Stimulated activated naive B cell treated with anti-CD40 and anti-IgM and Interleukin-4, amounts not matched to agents 10 μg/mL and 1 μg/mL and 100 μg/mL, for 72 hours (primary cell): ENCODE measurements at places on chromosomes 4 and X.

GRCh38 chr4:104416725-104417356 lies 77.9 kb downstream of the CXXC4 start:
- H3K27me3 ChIP-seq, result no peaks in the 10 kb centered on the region
- DNase-seq, result no peak
- H3K4me1 ChIP-seq, result no peaks in the 10 kb centered on the region
- no peak overlapping the region for H3K27ac ChIP-seq
- H3K4me3 ChIP-seq, result no peak overlapping the region

DNA sequence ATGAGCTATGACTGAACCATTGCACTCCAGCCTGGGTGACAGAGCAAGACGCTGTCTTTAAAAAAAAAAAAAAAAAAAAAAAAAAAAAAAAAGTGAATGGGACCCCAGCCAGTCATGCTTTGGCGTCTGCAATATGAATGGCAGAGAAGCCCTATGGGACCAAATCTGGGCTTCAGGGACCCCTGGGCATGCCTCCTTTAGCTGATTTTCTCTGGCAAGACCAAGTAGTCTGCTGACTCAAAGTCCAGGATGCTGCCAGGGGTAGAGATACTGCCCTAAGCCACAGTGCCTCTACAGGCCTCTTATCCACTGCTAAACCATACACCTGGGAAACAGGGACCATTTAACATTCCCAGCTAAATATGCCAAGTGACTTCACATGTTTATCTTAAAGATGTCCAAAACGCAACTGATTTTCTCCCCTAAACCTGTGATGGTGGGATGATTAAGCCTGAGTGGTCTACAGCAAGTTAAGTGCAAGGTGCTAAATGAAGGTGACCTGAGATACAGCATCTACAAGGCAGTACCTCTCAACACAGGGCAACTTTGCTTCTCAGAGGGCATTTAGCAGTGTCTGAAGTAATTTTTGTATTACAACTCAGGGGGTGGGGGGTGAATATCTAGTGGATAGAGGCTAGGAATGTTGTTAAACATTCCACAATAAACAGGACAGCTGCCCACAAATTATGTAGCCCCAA lies 5.8 kb downstream of the RPS4X start:
- peaks cover 27% of the 10 kb centered on the region for H3K36me3 ChIP-seq
- H3K4me3 ChIP-seq, result no peak overlapping the region
- no peak overlapping the region for H3K27ac ChIP-seq
- H3K27me3 ChIP-seq, result no peaks in the 10 kb centered on the region
- no peak for DNase-seq

GRCh38 chr4:154617820-154618317 lies 5.4 kb upstream of the FGG start:
- no peak for DNase-seq
- no peaks in the 10 kb centered on the region for H3K36me3 ChIP-seq
- H3K27me3 ChIP-seq, result no peaks in the 10 kb centered on the region
- H3K4me1 ChIP-seq, result peaks cover 10% of the 10 kb centered on the region
- H3K4me3 ChIP-seq, result no peak overlapping the region

- no peaks in the 10 kb centered on the region for H3K36me3 ChIP-seq
- no peak for DNase-seq
- no peak overlapping the region for H3K4me3 ChIP-seq
- H3K27me3 ChIP-seq, result no peaks in the 10 kb centered on the region
- H3K27ac ChIP-seq, result no peak overlapping the region
Measured at GRCh38 chrX:114717921-114718320, 134.0 kb downstream of the HTR2C start.

GRCh38 chr4:167000141-167000852 lies 234.0 kb downstream of the SPOCK3 start:
- no peaks in the 10 kb centered on the region for H3K36me3 ChIP-seq
- no peaks in the 10 kb centered on the region for H3K4me1 ChIP-seq
- DNase-seq, result no peak
- H3K27ac ChIP-seq, result no peak overlapping the region
- H3K27me3 ChIP-seq, result no peaks in the 10 kb centered on the region
- H3K4me3 ChIP-seq, result no peak overlapping the region

DNA sequence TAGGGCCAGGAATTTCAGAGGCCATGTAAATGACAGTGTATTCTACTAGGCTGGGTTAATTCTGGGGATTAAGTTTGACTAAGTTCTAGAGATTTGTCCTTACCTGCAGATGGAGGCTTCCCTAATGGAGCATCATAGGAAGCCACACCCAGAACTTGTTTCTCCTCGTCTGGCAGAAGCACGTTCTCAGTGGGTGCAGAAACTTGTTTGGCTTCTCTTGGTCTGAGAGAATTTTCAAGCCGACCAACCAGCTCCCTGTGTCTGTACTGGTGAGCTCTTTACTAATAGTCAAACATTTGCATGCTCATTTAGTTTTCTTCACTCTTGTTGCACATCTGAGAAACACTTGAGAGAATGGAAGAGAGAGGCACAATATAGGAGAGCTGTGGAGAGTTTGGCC lies 907 bp upstream of the ATP10D start:
- no peak for DNase-seq
- H3K4me1 ChIP-seq, result peaks cover 36% of the 10 kb centered on the region
- H3K4me3 ChIP-seq, result peak overlapping the region; percentile 65

DNA sequence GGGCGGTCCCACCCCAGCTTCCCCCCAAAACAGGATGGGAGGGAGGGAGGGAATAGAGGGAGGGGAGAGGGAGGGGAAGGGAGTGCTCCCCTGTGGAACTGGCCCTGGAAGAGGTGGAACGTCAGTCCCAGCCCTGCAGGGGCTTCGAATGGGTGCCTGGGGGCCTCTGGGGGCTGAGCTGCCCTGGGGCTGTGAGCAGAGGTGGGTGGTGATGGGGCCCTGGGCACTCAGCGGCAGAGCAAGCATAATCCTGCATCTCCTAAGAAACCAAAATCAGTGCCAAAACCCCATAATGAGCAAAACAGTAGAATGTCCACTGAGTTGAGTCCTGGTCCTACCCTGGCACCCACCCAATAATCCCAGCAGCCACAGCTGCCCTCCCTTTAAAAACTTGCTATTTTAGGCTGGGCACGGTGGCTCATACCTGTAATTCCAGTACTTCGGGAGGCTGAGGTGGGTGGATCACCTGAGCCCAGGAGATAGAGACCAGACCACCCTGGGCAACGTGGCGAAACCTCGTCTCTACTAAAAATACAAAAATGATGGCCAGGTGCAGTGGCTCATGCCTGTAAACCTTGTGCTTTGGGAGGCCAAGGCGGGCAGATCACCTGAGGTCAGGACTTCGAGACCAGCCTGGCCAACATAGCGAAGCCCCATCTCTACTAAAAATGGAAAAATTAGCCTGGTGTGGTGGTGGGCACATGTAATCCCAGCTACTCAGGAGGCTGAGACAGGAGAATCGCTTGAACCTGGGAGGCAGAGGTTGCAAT lies 11.1 kb downstream of the DOK7 start:
- DNase-seq, result no peak
- H3K36me3 ChIP-seq, result no peaks in the 10 kb centered on the region
- H3K4me1 ChIP-seq, result no peaks in the 10 kb centered on the region

DNA sequence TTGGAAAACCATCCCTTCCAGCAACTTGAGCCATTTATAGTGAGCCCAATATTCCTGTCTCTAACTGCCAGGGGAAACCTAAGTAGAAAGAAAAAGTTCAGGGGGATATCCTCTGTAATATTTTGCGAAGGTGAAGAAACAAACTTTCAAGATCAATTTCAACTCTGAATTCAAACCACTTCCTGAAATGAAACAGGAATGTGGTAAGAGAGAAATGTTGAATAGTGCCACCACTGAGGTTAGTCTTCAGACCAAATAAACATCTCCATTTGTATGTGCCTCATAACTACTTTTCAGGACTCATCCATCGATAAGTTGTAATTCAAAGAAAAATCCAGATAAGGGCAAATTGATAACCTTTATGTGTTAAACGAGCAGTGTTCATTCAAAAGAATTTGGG lies 128.7 kb downstream of the GABRB1 start:
- no peaks in the 10 kb centered on the region for H3K27me3 ChIP-seq
- H3K36me3 ChIP-seq, result no peaks in the 10 kb centered on the region
- no peak for DNase-seq
- no peaks in the 10 kb centered on the region for H3K4me1 ChIP-seq

DNA sequence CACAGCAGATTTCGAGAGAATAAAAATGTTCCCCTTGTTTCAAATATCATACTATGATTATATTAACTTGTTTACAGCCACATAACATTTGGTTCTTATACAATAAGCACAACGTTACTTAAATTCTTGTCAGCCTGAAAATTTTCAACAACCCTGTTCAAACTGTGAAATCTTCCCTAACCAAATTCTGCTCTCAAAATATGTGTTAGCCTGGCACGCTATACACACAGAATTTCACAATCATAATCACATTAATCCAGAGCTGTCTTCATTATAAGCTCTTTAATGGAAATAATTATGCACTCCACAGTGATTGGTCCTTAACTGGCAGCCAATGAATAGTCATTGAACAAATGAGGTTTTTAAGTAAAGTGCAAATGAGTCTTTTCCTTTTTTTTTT lies 7.3 kb upstream of the PRSS12 start:
- no peaks in the 10 kb centered on the region for H3K4me1 ChIP-seq
- no peak overlapping the region for H3K27ac ChIP-seq
- H3K36me3 ChIP-seq, result no peaks in the 10 kb centered on the region
- DNase-seq, result no peak
- no peak overlapping the region for H3K4me3 ChIP-seq

DNA sequence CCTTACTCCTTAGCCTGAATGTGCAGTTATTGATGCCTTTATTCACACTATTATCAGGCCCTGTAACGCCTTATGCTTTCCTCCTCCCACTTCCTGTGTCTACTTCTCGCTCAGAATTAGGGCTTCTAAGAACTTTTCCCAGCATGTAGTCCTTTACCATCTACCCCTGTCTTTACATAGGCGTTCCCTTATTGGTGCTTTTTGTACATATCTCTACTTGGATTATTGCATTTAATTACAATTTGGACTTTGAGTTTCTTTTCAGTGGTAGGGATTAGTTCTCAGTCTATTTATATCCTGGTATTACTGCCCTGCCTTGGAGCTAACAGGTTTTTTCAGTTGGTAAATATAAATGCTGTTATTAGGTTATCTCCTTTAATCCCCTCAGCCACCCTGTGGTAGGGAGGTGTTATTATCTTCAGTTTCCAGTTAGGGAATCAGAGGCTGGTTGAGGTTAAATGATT lies 84.0 kb downstream of the RBPJ start:
- H3K4me3 ChIP-seq, result no peak overlapping the region
- no peak overlapping the region for H3K27ac ChIP-seq
- peaks cover 20% of the 10 kb centered on the region for H3K36me3 ChIP-seq
- H3K4me1 ChIP-seq, result peaks cover 14% of the 10 kb centered on the region
- H3K27me3 ChIP-seq, result no peaks in the 10 kb centered on the region

- peaks cover 3% of the 10 kb centered on the region for H3K4me1 ChIP-seq
- no peak overlapping the region for H3K27ac ChIP-seq
- H3K4me3 ChIP-seq, result no peak overlapping the region
- peaks cover 34% of the 10 kb centered on the region for H3K36me3 ChIP-seq
Measured at GRCh38 chr4:73275318-73275654, 16.7 kb upstream of the ANKRD17 start.

DNA sequence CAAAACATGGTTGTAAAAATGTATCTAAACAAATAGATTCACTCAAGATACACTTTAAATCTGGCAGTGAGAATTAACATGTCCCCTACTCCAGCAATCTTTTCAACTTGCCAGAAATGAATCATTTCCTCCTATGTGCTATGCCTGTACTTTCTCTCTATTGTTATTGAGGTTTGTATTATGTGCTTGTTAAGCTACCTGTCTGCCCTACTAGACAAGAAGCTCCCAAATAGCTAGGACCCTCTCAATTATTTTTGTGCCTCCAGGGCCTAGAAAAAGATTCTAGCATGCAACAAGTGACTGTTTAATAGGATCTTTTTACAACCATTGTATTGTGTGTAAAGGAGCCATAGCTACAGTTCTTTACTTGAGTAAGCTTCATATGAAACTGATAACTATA lies 3.5 kb upstream of the SAP30 start:
- H3K27ac ChIP-seq, result no peak overlapping the region
- DNase-seq, result no peak
- H3K27me3 ChIP-seq, result no peaks in the 10 kb centered on the region
- H3K36me3 ChIP-seq, result peaks cover 2% of the 10 kb centered on the region
- no peak overlapping the region for H3K4me3 ChIP-seq

- peaks cover 6% of the 10 kb centered on the region for H3K36me3 ChIP-seq
- H3K27me3 ChIP-seq, result no peaks in the 10 kb centered on the region
- H3K4me3 ChIP-seq, result no peak overlapping the region
- DNase-seq, result no peak
- H3K4me1 ChIP-seq, result peaks cover 4% of the 10 kb centered on the region
Measured at GRCh38 chr4:67764183-67764582, 10.0 kb upstream of the GNRHR start.
